RWPE1 (cell line): ENCODE measurements at places on chromosomes 3 and 15.

- no peak for DNase-seq
Observed at GRCh38 chr3:88979760-88980159, 127.7 kb upstream of the EPHA3 start.

DNA sequence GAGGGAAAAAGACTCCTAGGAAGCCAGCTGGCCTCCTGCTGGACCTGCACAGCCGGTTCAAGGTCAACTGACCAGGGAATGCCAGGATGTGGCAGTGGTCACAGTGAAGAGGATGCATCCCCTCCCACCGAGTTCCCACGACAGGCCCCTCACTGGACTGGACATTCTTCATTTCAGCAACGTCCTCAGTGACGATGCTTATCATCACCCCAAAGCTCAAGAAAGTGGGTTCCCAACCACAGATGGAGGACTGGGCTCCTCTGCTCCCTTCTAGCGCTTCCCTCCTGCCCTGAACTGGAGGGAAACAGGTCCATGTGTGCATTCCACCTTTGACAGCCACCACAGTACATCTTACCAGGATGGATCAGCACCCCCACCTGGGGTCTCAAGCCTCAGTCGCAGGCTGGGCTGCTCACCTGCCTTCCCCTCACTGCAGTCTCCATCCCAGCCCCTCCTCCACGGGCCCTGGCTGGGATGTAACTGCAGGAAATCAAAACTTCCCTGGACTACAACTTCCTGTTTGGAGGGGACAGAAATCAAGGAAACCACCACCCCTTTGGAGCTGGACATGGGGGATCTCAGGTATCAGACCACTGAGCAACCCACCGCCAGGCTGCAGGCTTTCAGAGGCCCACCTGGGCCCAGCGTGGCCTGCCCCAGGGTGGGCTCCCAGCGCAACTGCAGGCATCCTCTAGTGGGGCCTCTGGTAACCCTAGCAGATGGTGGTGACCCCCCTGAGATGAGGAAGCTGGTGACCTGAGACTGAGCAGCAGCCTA lies 7.3 kb downstream of the CALML4 start:
- no peak for DNase-seq

GRCh38 chr3:159791336-159791735 lies 197.3 kb upstream of the IL12A start:
- DNase-seq = no peak

DNA sequence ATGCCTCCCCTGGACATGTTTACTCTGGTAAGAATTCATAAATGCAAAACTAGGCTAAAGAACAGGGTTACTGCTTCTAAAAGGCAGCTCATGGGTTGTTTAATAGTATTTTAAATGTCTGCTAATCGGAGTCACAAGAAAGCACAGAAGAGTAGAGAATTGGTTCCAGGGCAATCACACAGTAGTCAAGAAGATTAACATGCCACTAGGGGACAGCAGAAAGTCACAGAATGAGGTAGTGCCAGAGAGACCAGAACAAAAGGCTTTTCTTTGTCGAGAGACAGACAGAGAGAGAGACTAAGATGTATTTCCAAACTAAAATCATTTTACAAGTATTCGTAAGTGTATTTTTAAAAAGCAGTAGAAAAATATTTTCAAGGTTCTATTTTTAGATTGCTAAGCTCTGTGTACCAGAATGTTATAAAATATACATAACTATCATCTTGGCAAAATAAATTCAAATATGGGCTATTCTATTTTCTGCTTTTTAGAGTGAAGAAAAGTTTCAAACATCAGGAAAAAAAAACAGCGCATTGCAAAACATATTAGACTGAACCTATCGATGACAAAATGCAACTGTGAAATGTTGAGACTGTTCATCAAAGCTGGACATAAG lies 78.3 kb upstream of the CDIN1 start:
- peak; percentile 45 for DNase-seq

- DNase-seq = no peak
Observed at GRCh38 chr15:28985691-28986090, 99.9 kb downstream of the APBA2 start.

GRCh38 chr3:59442046-59442445 lies 392.2 kb upstream of the CFAP20DC start:
- DNase-seq = no peak

GRCh38 chr15:65631503-65631902 lies 9.8 kb downstream of the SLC24A1 start:
- no peak for DNase-seq

DNA sequence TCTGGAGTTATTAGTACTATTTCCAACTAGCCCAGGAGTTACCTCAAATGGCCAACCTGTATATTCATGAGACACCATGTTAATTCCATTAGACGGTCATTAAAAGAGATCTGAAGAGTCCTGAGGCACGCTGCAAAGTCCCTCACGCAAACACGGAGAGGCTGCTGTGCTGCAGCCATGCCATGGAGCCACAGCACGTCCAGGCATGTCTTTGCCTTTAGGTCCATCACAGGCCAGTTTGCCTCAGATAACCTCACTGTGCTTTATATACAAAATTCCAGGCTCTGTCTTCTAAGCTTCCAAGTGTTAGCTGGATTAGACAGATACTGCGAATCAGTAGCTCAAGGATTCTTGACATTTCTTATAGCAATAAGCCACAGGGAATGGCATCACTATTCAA lies 9.8 kb upstream of the PLAAT1 start:
- DNase-seq = peak; percentile 13

GRCh38 chr15:69812861-69813261 lies 284.9 kb downstream of the TLE3 start:
- no peak for DNase-seq

DNA sequence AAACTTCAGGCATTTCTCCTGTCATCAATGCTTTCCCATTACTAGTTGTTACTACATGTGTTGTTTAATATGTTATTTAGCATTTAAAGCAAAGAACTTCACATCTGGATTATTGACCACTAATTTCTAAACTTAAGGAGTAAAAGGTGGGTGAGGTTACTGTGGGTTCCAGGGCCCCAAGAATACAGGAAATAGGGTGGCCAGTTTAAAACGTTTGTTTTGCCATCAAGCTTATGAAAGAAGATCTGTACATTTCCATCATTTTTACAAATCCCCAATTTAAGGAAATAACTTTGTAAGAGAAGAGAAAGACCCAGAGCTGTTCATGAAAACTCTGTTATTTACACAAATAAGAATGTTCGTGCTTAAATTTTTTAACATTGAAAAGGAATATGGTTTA lies 54.5 kb upstream of the ACKR4 start:
- DNase-seq = no peak

GRCh38 chr3:27312044-27312668 lies 57.0 kb downstream of the NEK10 start:
- DNase-seq = peak; percentile 39

- peak; percentile 8 for DNase-seq
Observed at GRCh38 chr3:33645060-33645647, 72.9 kb downstream of the CLASP2 start.
